ENCODE measurements at places on chromosomes 4 and X. TPM values are rescaled to one million over a fixed set of nuclear protein-coding genes. Genes with fewer than 3 reads are reported as not detected.

Gene AMBN
- not detected for total RNA-seq

Gene DIPK2B
- total RNA-seq, result 21.4 TPM

- DNase-seq, result no peak
Measured at GRCh38 chr4:164207460-164207859, 546.5 kb upstream of the SMIM31 start.

- DNase-seq, result no peak
Measured at GRCh38 chr4:48069026-48069425, 52.5 kb downstream of the NIPAL1 start.

- no peak for DNase-seq
Measured at GRCh38 chrX:143683486-143683885, 37.1 kb downstream of the SPANXN2 start.
